ENCODE measurements at places on chromosomes 2 and 18.

- peak; percentile 16 for DNase-seq
Observed at GRCh38 chr18:21820033-21820810, 79.6 kb downstream of the MIB1 start.

- peak; percentile 52 for DNase-seq
Observed at GRCh38 chr18:59996370-59996966, 96.7 kb downstream of the PMAIP1 start.

GRCh38 chr18:75915941-75916623, 488.6 kb upstream of the SMIM21 start:
- DNase-seq = no peak

GRCh38 chr2:203605302-203605701, 70.2 kb upstream of the RAPH1 start:
- no peak for DNase-seq

DNA sequence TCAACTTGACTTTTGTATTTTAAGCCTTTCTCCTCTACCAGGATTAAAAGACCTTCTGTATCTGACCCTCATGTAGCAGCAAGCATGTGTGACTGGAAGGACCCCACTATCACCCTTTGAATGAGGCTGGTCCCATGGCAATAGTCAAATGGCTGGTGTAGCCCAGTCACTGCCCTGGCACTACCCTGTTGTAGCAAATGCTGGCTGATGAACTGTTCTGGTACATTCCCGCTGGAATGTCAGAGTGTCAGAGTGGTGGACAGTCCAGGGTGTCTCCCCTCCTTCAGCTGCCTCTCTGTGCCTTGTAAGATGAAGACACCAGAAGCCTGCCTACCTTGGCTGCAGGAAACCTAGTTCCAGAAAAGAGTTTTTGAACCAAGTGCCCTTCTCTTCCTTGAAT, 115.7 kb downstream of the ACKR3 start:
- DNase-seq = no peak

DNA sequence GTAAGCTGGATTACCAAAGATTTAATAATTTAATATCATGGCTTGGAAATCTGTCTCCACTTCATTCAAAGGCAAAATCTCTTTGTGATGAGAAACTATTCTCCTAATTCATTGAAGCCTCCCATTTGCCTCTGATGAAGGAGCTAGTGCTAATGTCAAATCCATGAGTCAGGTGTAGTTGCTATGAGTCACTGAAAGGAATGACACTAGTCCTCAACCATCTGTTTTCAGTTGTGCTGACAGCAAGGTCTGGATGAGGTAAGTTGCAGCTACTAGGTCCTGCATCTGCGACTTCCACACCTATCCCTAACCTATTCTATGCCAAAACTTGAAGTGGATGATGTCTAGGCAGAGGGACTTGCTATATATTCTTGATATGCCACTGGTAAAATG, 324.0 kb upstream of the UBE2E3 start:
- DNase-seq = peak; percentile 81

DNA sequence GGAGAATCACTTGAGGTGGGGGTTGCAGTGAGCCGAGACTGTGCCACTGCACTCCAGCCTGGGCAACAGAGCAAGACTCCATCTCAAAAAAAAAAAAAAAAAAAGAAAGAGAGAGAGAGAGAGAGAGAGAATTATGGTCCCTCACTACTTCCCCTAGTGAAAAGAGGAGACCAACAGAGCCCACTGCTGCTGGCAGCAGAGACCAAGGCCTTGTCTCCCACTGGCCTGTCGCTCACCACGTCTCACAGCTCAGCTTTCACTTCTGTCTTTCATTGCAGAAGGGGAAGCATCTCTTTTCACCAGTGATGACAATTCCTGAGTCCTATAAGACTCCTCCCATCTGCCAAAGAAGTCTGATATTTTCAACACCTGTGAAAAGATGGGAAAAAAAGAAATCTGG, 81.3 kb downstream of the CLHC1 start:
- no peak for DNase-seq

GRCh38 chr2:216865658-216866057, 5.8 kb upstream of the TNP1 start:
- DNase-seq = no peak

DNA sequence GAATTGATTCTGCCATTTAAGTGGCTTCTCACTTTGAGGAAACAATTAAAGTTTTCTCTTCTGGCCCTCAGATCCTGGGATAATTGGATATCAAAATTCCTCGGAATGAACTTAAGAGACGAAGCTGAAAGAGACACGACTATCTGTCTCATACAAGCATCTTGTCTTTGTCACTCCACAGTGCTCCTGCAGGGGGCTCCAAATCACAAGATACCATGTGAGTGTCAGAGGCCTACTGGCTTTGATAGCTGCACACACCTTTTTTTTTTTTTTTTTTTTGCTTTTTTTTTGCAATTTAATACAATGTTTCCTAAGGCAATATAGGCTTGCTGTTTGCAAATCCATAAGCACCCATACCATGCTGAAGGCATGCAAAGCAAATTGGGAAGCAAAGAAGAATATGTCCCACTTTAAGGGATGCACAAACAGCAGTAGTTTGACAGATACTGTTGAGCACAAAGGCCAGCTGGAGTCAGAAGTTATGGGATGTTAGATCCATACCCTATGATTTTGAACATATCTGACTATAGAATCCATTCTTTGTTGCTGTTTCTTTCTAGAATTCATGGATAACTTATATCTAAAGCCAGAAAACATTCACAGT, 109.0 kb upstream of the CBLN2 start:
- DNase-seq = no peak

DNA sequence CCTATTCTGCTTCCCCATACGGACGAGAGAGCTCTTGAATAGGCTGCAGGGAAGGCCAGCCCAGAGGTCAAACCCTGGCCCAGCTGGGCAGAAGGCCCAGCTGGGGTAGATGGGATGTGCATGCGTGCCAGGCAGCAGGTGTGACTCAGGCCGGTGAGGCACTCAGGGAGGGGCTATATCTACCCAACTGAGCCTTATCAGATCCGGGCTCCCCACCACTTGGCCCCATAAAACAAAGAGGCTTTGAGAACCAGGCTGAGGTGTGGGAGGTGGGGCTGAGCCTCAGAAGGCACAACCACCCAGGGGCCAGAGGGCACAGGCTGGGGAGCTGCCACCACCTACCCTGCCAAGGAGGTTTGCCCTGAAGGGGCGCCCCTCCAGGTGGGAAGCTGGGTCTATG, 8.0 kb upstream of the CFAP65 start:
- no peak for DNase-seq

GRCh38 chr2:142937347-142937746, 59.9 kb downstream of the KYNU start:
- DNase-seq = no peak

DNA sequence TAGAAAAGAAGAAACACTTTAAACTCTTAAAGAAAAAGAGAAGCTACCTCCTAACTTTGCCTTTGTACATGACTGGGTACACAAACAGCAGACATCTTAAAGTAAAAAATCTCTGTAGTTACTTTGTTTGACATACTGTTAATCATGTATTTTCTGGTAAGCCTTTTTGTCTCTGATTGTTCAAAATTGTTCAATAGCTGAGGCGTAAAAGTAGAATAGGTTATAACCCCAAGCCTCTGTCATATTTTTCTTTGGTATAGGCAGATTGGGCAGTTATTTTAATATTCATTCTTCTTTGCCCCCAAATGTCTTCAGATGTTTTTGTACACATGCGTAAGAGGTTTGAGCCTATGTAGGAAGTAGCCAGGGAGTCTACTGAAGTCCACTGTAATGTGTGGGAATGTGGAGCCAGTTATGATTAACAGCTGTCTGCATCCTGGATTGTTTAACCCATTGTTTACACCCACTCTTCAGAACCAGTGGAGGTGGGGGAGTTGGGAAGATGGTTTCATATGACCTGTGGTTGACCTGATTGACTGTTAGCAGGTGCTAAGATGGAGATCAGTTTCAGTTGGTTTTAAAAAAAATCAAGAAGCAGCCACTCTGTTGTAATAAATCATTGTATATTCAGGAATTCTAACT, 150.5 kb downstream of the TANC1 start:
- no peak for DNase-seq

- DNase-seq = no peak
Observed at GRCh38 chr18:23897733-23898132, 116.8 kb upstream of the TTC39C start.

DNA sequence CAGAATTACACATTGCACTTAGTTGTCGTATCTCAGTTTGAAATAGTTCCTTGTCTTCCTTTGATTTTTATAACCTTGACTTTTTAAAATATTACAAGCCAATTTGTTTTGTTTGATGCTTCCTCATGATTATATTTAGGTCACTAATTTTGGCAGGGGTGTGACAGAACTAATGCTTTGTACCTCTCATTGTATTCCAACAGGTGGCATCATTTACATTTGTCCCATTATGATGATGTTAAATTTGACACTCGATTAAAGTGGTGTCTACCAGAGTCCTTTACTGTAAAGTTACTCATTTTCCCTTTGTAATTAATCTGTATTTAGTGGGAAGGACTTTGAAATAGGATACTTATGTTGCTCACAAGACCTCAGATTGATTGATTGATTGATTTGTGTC, 21.5 kb upstream of the MFSD2B start:
- DNase-seq = peak; percentile 21

DNA sequence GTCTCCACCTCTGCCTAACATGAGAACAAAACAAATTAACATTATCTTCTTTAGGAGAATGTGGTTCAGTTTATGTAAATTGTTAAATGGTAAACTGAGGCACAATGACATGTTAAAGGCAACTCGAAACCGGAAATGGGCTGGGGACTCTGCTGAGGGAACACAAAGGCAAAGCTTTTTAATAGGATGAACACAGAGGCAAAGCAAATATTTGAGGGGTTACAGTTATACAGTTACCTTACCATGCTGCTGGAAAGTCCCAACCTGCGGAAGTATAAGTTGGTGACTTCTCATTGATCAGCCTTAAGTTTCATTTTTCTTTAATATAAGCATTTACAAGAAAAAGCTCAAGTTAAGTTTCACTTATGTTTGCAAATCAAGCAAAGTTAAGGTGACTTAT, 195.0 kb downstream of the DLGAP1 start:
- DNase-seq = no peak

GRCh38 chr18:77100751-77101355, 31.7 kb downstream of the MBP start:
- no peak for DNase-seq

GRCh38 chr2:60441800-60442199, 111.7 kb downstream of the BCL11A start:
- no peak for DNase-seq

GRCh38 chr18:53864770-53865169, 359.7 kb downstream of the MBD2 start:
- no peak for DNase-seq

- peak; percentile 74 for DNase-seq
Observed at GRCh38 chr2:27754138-27754588, 17.4 kb upstream of the MRPL33 start.

- DNase-seq = no peak
Observed at GRCh38 chr2:195838002-195838401, 181.0 kb downstream of the SLC39A10 start.

DNA sequence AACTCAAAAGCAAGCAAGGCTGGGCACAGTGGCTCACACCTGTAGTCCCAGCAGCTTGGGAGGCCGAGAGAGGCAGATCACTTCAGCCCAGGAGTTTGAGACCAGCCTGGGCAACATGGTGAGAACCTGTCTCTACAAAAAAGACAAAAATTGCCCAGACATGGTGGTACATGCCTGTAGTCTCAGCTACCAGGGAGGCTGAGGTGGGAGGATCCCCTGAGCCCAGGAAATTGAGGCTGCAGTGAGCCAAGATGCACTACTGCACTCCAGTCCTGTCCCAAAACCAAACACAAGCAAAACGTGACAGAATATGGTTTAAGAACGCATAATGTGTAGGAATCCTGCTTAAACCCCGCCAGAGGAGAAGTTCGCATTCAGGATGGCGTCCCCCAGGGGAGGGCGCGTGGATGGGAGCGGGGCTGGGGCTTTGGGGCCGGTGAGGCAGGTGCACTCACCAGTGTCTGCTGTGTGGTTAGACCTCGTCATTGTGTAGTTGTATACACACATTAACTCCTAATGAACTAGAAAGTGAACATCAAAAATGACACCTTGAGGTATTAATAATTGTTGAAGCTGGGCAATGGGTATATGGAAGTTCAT, 5.4 kb downstream of the COLEC11 start:
- DNase-seq = no peak

- no peak for DNase-seq
Observed at GRCh38 chr2:199325881-199326280, 131.9 kb downstream of the SATB2 start.

DNA sequence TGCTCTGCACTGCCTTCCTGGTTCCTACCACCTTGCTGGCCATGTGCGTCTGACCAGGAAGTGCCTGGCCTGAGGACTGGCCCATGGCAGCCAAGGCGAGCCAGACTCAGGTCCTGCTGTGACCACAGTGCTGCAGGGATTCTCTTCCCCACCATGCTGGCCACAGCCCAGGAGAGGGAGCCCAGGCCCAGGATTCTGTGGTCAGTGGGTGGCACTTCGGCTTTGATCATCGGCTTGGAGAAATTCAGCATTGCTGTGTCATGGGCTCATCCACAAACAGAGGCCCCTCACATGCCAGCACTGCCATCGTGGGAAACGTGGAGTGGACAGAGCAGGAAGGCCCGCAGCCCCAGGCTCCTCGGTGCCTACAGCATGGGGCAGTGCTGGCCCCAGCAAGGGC, 211.6 kb downstream of the SEPTIN10 start:
- DNase-seq = no peak

GRCh38 chr2:73970141-73970803, 14.4 kb upstream of the TET3 start:
- DNase-seq = no peak

DNA sequence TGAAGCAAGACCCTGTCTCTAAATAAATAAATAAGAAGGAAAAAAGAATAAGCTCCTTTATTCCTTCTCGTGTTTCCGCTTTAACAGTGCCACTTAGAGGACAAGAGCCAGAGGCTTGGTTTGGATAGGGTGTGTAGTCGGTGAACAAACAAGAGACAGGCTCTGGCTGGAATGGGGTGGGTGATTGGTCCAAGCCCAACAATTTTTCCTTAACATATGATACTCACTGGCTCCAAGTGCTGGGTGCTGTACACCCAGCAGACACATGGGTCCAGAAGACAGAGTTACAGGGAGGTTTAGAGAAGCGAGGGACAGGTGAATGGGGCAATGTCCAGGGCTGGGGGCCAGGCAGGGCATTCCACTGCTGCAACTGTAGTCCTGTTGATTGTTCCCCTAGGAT, 77.8 kb downstream of the NCAPH start:
- DNase-seq = no peak

DNA sequence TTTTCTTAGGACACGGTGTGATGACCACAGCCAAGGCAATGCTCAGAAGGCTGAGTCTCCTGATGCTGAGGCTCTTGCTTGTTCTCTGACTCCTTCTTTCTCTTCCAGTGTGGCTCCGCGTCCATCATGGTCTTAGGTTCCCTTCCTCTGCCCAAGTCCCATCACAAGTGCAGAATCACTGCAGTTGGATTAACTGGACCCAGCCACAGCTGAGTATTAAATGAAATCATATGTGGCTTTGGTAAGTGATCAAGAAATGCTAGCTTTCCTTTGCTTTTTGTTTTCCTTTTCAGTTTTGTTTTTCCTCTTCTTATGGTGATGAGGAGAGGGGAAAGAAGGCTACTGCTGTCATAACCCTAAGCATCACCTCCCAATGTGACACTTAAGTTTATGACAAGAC, 375.8 kb downstream of the INSIG2 start:
- DNase-seq = no peak

- DNase-seq = no peak
Observed at GRCh38 chr2:212745359-212745758, 206.8 kb upstream of the ERBB4 start.
